Stimulated activated CD8-positive, alpha-beta memory T cell treated with anti-CD3 and anti-CD28 coated beads, Interleukin-7, amount 100 ng/mL, for 24 hours (primary cell): ENCODE measurements at places on chromosomes 3 and 15.

DNA sequence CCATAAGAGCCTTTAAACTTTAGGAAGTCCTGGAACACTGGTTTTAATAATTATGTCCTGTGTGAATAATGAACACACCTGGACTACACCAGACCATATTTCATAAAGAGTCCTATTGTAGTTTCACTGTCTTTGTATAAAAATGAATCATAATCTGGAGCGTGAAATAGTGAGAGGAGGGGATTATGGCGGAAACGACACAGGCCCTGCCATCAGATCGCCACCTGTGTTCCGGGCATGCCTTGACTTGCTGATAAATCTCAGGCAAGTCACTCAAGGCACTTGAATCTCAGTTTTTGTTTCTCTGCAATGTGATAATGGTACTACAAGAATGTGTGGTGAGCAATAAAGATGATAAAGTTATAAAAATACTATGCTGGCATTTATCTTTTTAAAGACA, 995.5 kb downstream of the MCTP2 start:
- no peak for DNase-seq

- no peak for DNase-seq
Observed at GRCh38 chr3:16101295-16102186, 72.9 kb upstream of the GALNT15 start.

DNA sequence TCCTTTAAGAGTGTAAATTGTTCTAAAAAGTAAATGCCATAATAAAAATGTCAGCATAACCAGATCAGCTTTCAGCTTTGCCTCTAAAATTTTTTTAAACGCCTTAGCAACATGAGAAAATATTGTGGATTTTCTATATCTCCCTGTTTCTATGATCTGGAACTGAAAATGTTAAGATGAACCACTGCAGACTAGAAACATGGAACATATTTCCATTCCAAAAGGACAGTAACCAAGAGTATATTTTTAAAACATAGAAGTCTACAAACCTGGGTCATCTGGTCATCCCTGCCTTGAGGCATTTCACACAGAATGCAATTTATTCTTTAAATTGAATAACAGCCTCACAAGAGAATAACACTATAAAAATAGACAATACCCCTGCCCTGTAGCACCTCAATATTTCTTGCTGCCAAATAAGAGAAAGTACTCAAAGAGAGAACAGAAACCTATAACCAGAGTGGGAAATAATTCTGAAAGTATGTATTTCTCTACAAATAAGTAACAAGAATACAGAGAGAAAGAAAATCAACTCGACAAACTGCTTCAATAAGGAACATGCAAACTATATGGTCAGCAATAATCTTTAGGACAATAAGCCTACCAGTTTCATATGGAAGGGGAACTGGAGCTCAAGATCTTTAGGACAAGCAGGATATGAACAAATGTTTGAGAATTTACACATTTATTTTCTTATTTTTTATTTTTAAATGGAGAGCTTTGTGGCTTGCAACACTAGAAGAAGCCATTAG, 949.0 kb downstream of the EPHA3 start:
- no peak for DNase-seq

GRCh38 chr15:29449136-29449535, 179.5 kb upstream of the NSMCE3 start:
- DNase-seq = no peak

DNA sequence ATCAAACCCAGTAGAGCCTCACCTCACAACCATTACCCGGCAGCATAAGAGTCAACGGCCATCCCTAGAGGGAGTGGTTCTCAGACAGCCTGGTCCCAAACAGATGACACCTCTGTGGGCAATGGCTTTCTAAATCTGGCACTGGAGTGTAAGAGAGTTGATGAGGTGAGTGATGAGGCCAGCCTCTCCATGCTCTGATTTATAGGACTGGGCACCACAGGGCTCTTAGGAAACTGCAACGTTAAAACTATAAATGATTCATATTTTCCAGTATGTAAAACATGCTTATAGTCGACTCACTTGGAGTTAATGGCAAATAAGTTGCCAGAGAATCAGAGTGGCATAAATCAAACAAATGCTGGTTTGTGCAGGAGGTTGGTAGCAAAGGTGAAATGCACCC, 187.7 kb downstream of the GREM1 start:
- DNase-seq = no peak

DNA sequence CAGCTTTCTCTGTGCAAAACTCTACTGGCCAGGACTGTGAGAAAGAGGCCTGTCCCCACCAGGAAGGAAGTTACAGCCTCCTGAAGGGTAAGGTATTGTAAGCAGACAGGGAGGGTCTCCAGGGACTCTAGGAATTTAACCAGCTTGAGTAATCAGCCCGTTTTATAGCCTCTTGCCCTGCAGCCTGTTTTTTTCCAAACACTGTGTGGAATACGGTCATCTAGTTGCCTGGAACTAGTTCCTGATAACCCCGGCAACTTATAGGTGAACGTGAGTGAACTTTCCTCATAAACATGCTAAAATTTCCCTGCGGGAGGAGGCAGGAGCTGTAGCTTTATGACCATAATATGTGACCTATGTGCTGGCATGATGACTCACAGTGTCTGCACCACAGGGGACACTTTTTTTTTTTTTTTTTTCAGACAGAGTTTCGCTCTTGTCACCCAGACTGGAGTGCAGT, 60.1 kb upstream of the DAZL start:
- no peak for DNase-seq

GRCh38 chr3:108030960-108031359, 59.9 kb downstream of the CD47 start:
- DNase-seq = no peak

DNA sequence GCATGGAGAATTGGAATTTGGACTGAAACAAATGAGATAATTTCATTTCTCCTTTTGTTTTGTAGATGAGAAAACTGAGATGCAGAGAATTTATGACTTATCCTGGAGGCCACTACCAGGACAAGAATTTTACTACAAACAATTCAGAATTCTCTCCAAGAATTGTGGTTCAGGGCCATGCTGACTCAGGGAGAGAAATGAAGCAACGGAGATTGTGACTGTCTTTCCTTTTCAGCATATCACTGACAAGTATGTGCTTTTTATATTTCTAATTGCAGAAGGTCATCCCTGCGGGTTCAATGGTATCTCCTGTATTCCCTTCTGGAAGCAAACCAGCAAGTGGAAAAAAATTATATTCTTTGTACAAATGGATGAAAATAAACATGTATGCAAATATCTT, 170.8 kb upstream of the MITF start:
- no peak for DNase-seq

- no peak for DNase-seq
Observed at GRCh38 chr3:48926425-48927392, 8.1 kb downstream of the ARIH2 start.

- DNase-seq = no peak
Observed at GRCh38 chr3:152480282-152480953, 211.7 kb downstream of the MBNL1 start.

DNA sequence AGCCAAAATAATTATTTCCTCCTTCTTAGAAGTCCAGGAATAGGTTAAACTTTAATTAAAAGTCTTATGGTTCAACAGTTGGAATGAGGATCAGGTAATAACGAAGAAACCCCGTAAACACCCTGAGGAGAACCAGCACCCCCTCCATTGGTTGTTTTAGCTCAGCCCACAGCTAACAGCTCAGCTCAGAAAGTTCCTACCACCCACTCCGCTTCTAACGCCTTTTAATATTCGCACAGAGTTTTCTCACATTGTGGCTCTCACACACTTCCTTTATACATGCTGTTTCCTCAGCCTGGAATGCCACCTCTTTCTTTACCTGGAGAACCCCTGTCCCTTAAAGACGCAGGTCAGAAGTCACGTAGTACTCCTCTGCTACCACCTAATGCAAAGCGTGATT, 17.0 kb downstream of the CX3CR1 start:
- no peak for DNase-seq

DNA sequence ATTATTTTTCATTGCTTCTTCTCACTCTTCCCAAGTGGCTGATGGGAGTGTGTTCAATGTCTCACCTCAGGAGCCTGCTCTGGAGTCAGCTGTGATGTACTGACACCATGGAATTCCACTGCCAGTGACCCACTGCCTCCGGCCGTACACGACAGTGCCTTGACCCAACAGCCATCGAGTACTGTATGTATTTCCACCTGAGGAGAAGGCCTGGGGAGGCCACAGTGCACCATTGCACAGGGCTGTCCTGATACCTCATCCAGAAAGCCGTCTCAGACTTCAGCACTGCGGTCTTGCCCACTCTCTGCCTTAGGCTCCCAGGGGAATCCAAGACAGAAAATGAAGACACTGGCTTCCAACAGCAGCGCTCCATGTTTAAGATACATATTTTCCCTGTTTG, 51.4 kb upstream of the EIF1B start:
- DNase-seq = no peak
